ENCODE measurements at places on chromosomes 4 and X.

GRCh38 chr4:25879991-25880651 lies 17.3 kb upstream of the SEL1L3 start:
- no peak for DNase-seq

GRCh38 chr4:173477016-173477415 lies 53.0 kb downstream of the HAND2 start:
- DNase-seq = no peak

DNA sequence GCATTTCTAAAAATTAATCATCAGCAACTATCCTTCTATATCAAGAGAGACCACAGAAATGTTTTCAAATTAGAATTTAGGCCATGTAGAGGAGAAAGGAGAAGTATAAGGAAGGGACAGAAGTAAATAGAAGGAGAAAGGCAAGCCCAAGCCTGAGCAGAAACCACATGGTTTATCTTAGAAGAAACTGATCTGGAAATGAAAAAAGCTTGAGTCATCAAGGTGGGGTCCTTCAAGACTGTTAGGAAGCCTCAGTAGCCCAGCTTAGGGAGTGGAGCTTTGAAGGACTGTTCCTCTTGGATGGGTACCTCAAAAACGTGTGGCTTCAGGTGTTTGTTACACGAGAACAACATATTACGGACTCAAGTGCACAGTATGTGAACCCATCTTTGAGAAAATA lies 4.5 kb downstream of the BMX start:
- DNase-seq = no peak

DNA sequence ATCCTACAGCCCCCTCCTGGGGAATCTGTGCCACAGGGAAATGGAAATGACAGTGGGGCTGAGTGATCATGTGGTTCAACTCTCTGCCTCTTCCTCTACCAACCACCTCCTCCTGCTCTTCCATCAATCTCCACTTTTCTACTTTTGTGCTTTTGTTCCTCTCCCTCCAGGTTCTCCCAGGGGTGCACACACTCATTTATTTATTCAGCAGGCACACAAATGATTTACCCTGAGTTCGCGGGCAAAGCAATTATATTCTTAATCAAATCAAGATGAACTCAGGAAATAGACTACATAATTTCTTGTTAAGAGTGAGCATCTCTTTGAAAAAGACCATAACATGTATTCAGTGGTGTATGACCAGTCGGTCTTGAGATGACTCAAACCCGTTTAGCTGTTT lies 69.2 kb downstream of the VCX3A start:
- no peak for DNase-seq

- DNase-seq = no peak
Observed at GRCh38 chr4:7747062-7747385, 192.6 kb downstream of the AFAP1 start.

- no peak for DNase-seq
Observed at GRCh38 chr4:145420595-145421214, 60.9 kb upstream of the SMAD1 start.

GRCh38 chrX:13906093-13906492 lies 89.2 kb upstream of the GPM6B start:
- no peak for DNase-seq

- no peak for DNase-seq
Observed at GRCh38 chr4:8344377-8344776, 74.8 kb downstream of the HTRA3 start.

DNA sequence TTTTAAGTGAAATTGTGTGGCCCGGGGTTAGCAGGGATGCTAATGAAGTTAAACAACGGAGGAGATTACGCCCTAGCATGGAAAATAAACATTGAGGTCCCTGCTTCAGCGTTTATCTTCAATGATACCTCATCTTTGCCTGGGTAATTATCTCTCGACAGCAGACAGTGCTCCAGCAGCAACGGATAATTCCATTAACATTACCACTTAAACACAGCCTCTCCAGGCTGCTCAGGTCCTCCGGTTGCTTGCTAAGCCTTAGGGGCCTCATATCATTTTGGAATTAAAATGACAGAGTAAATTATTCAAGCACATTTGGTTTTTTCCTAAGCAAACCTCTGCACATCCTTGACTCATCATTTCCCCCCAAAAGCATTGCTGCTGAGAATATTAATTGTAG lies 281.5 kb upstream of the KLF3 start:
- no peak for DNase-seq

GRCh38 chr4:70614184-70614555 lies 14.4 kb upstream of the ENAM start:
- no peak for DNase-seq

DNA sequence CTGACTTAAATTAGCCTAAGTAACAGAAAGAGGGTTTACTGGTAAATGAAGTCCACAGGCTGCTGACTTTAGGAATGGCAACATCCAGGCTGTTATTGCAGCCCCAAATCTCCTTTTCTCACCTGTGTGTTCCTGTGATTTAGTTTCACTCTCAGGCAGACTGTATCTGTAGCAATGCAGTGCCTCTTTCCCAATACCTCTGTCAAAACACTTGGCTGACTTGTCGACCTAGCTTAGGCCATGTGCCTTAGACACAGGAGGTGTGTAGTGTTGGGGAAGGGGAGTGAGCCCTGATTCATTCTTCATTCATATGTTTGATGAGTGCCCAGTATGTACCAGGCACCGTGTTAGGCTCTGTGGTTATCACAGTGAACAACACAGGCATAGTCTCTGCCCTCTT lies 46.9 kb downstream of the JADE3 start:
- no peak for DNase-seq

DNA sequence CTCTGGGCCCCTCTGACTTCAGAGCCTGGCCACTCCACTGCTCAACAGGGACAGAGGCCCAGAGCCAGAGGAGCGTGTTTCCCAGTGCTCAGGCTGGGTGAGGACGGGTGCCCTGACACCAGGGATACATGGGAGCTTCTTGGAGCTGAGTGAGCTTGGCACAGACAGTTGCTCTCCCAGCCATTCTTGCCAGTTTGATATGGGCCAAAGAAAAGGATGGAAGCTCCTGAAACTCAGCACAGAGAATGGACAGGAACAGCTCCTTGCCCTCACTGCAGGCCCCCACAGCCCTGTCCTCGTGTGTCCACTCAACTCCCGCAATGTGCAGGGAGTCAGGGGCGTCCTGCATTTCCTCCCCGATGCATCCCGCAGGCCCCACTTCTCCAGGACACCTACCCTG lies 38.8 kb downstream of the NSG1 start:
- no peak for DNase-seq

DNA sequence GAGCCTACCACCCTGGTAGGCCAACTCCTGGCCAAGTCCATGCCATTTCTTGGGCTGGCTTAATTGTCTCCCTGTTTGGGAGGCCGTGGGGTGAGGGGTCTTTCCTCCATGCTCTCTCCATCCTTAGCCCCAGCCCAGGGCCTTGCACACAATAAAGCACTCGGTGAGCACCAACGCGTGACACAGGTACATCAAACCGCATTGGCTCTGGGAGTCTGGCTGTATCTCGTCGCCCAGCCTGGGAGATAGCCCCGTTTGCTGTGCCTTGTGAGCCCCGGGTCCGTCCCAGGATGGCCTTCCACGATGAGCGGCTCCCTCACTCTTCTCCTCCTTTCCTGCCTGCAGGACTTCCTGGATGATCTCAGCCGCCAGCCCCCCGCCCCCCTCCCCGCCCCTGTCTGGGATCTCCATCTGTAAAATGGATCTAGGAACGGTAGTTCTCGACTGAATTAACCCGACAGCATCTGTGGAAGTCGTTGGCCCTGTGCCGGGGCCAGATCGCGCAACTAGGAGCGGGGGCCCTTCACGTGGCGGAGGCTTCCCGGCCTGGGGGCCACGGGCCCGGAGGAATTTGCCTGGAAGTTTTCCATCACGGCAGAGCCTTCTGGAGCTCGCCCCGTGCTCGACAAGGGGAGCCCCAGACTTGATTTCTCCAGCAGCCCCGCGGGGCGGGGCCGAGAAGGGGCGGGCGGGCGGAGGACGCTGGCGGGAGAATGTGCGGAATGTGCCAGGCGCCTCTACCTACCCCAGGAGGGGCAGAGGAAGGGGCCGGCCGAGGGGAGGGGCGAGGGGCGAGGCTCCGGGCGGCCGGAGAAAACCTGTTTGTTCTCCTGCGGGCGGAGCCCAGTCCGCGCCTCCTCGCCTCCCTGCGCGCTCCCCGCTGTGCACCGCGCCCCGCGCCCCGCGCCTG lies at the start of gene ZNF185:
TSS of gene ZNF185 (plus strand) at position 846 of the 910 bp plus-strand sequence. CDS start 16,423 bp downstream, outside the sequence.
- no peak for DNase-seq

- no peak for DNase-seq
Observed at GRCh38 chr4:83753260-83753659, 217.4 kb downstream of the GPAT3 start.

GRCh38 chr4:4477796-4478195 lies 64.1 kb downstream of the STX18 start:
- no peak for DNase-seq

- DNase-seq = no peak
Observed at GRCh38 chr4:113823291-113823659, 61.7 kb upstream of the CAMK2D start.

DNA sequence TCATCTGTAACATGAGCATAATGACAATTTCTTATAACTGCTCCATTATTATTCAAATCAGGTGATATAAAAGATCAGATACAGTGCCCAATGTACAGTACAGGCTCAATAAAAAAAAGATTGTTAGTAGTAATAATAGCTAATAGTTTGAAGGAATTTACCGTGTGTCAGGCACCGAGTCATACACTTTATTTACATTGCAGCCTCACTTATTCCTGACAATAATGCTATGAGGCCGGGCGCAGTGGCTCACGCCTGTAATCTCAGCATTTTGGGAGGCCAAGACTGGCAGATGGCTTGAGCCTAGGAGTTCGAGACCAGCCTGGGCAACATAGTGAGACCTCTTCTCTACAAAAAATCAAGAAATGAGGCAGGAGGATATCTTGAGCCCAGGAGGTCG lies 10.1 kb upstream of the MAP7D3 start:
- DNase-seq = no peak

GRCh38 chr4:160947653-160948052 lies 1216.1 kb downstream of the FSTL5 start:
- no peak for DNase-seq

- DNase-seq = no peak
Observed at GRCh38 chrX:130204647-130205046, 32.9 kb downstream of the RAB33A start.

DNA sequence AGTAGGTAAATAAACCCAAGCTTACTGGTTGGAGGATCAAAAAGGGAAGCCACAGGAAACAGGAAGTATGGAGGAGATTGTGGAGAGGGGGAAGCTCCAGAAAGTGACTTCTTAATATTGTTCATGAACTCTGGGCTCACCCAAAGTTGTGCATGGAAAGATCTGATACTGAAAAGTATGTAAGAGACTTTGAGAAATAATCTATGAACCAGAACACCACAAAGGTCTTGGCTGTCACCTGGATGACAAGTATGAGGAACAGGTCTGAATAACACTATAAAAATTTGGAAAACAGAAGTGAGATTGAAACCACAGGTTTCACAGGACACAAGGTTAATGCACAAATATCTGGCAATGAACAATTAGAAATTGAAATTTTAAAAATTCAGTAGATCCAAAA lies 567.4 kb downstream of the INPP4B start:
- DNase-seq = no peak

- DNase-seq = no peak
Observed at GRCh38 chrX:45322382-45322781, 121.7 kb upstream of the DIPK2B start.

GRCh38 chr4:8817096-8817812 lies 54.4 kb downstream of the HMX1 start:
- no peak for DNase-seq

DNA sequence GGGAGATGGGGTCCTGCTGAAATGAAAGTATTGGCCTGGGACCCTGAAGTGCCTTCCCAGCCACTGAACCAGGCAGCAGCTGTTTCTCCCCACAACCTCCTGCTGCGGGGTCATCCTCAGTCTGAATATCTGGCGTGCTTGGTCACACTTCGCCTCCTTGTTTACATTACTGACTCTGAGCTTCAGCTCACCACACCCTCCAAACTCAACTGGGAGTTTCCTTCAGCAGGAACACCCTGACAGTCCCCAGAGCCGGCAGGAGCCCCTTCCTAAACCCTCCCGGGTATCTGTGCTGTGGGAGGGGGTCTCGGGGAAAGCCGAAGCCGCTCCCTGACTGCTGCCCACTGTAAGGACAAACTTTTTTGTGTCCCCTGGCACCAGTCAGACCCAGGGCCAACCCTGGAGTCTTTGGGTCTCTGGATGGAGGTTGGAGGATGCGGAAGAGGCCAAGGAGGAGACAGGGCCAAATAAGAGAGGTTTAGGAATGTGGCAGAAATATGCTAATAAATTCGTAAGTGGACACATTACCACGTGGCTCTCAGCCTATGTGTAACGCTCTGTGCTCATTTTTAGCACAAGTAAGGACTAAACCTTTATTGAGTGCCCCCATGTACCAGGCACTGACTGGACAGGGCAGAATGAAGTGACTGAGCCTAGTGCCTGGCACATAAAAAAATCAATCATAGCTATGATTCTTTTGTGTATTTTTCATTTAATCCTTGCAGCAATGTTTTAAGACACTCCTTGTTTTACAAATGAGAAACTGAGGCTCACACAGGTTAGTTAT lies 20.7 kb downstream of the FHDC1 start:
- DNase-seq = no peak

- no peak for DNase-seq
Observed at GRCh38 chrX:70444326-70444945, at the start of gene DLG3. DLG3 (plus strand) TSS chrX:70444835; CDS start chrX:70445202, 367 bp downstream.

- no peak for DNase-seq
Observed at GRCh38 chrX:12447448-12448064, 309.3 kb downstream of the FRMPD4 start.

DNA sequence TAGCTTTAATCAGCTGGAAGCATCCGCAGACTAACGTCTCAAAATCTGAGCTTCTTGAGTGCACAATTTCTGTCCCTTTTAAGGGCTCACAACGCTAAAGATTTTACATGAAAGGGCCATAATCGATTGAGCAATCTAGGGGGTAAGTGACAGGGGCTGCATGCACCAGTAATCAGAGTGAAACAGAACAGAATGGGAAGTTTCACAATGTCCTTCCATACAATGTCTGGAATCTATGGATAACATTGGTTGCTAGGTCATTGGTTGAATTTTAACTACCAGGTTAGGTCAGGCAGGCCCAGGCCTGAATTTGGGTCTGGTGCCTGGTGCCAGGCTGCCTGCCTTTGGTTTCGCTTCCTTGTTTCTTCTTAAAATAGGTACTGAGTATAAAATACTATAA lies 42.0 kb upstream of the MTMR8 start:
- no peak for DNase-seq

DNA sequence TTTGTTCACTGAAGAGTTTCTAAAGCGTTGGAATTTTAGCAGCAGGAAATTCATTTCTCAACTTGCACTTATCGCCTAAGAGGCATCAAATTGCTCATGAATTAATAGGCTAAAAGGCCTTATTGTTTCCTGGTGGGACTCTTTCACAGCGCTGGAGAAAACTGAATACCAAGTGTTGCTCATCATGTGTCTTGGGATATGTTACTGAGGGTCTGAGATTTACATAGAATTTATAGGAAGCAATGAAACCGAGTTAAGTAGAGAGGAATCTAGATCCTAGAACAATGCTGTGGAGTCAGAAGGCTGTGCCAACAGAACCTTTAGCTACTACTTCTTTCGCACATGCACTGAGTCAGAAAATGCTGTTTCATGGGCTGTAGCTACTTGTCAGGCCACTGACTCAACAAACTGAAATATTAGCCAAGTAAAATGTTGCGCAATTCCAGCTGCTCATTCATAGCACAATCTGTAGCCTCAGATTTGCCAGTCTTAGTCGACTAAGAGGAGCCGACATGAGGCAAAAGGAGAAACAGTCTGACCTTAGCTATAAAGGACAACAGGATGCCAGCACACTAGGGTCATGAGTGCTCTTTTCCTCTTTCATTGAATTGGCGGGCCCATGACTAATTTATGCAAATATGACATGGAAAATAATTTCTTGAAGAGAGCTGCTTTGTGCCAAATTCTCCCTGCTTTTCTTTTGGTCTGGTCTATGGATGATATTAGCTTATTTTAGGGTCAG lies 35.9 kb upstream of the CXCL8 start:
- DNase-seq = no peak

- no peak for DNase-seq
Observed at GRCh38 chr4:48815483-48815882, 15.4 kb upstream of the OCIAD1 start.

All from activated CD8-positive, alpha-beta memory T cell treated with anti-CD3 and anti-CD28 coated beads, Interleukin-2, amount 50 U/mL, for 4 hours (primary cell).